ENCODE measurements at places on chromosomes 1 and 21.

- DNase-seq = no peak
Observed at GRCh38 chr1:151009674-151010345, 1.6 kb downstream of the PRUNE1 start.

GRCh38 chr1:159921251-159921650 is 4.1 kb downstream of the TAGLN2 start:
- no peak for DNase-seq

GRCh38 chr1:35269201-35269988 is 886 bp downstream of the ZMYM4 start:
- no peak for DNase-seq

GRCh38 chr21:20469361-20469760 is 528.8 kb upstream of the NCAM2 start:
- no peak for DNase-seq

DNA sequence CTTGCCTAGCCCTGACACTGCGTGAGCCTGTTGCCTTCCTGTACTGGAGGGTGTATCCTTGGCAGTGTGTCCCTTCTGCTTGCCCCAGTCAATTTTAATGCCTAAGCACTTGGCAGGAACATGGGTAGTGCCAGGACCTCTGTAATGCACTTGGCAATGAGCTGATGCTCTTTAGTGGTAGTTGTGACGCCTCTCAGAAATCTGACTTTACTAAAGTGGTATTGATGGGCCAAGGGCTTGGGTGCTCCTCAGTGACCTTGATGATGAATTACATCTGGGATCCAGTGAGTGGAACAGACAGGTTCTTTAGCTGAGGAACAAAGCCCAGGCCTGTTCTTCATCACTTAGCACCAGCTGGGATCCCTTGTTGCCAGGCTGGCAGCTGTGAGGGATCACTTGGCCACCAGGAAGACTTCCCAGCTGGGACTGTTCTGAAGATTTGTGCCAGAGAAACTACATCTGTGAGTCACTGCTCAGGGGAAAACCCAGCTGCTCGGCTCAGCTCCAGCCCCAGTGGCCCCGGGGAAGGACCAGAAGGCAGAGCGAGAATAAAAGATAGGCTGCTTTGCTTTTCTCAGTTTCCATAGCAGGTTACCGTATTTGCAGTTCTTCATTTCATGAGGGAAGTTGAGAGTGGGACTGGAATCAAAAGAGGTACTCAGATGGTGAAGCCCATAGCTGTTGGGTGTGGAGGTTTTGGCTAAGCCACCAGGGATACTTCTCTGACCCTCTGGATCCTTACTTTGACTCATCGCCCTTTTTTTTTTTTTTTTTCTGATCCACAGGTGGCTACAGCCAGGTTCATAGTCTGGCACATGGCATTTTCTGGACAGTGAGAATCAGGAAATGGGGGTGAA is 28.5 kb upstream of the KCNA2 start:
- peak; percentile 89 for DNase-seq

GRCh38 chr1:35115459-35116383 is 36.5 kb downstream of the ZMYM1 start:
- DNase-seq = no peak

DNA sequence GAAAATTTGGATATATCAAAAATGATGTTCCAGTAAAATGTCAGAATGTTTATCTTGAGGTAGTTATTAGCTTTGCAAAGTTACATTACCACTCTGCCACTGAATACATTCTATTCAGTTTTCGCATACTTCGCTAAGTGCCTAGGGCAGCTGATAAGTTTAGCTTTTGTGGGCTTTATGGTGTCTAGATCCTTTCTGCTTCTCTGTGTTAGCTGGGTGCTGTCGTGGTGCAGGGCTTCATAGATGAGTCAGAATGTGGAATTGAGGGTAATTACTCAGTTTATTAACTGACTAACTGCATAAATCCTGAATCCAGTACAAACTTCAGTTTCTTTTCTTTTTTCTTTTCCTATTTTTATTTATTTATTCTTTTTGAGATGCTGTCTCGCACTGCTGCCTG is 21.5 kb downstream of the NCAM2 start:
- DNase-seq = no peak

GRCh38 chr1:60044881-60045280 is 28.7 kb downstream of the C1orf87 start:
- no peak for DNase-seq

GRCh38 chr1:118039170-118039569 is 109.6 kb downstream of the WDR3 start:
- no peak for DNase-seq
